Breast epithelium (tissue), 4 donors: ENCODE measurements at places on chromosomes 1 and 21. TPM values are rescaled to one million over a fixed set of nuclear protein-coding genes. Genes with fewer than 3 reads are reported as not detected.

NBPF19 gene
- total RNA-seq: 41.0 TPM

PPM1J gene
- total RNA-seq: 0.32 TPM

GBP3 gene
- total RNA-seq: 10.1 TPM

RGS8 gene
- total RNA-seq: not detected

DNA sequence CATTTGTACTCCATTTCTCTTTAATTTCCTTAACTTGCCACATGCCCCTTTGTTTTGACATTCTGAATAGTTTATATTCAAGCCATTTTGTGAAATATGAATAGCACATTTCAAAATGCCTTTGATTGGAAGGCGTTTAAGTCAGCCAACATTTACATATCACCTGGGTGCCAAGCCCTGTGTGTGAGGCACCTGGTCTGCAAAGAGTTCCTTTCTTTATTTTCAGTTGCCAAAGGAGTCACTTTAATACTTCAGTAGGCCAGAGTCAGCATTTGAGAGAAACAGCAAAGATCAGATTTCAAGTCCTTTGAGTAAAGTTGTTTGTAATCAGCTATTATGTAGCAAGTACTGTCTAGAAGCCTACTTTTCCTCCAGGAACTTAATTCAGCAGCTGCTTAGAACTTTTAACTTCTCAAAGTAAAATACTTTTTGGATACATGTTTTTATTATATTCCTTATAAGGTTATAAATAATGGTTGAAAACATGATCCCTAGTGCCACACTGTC is 70.8 kb downstream of the DTL start:
- H3K27me3 ChIP-seq: no peaks in the 10 kb centered on the region
- H3K4me1 ChIP-seq: no peaks in the 10 kb centered on the region
- no peak for DNase-seq
- H3K4me3 ChIP-seq: no peak overlapping the region
- no peak overlapping the region for H3K27ac ChIP-seq

GRCh38 chr1:11157394-11157793 is 31.8 kb upstream of the ANGPTL7 start:
- no peak overlapping the region for H3K4me3 ChIP-seq
- peaks cover 3% of the 10 kb centered on the region for H3K4me1 ChIP-seq
- H3K27ac ChIP-seq: peak overlapping the region; percentile 40
- DNase-seq: no peak
- H3K36me3 ChIP-seq: no peaks in the 10 kb centered on the region

DNA sequence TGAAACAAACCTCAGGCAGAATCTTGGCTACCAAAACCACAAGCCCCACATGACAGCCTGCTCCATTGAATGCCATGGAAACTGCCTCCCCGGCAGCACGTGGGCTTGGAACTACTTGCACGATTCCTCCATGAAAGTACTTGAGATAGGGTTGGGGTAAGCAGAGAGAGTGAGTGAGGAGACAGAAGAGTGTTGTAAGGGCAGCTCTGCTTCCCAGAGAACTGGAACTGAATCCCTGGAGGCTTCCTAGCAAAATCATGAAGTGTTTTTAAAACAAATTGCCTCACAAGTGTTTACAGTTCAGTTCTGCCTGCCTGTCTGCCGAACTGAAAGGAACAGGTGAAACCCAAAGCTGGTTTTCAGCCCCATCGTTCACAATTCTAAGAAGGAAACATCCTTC is 35.3 kb upstream of the DNASE2B start:
- no peaks in the 10 kb centered on the region for H3K4me1 ChIP-seq
- no peak for DNase-seq
- peak overlapping the region; percentile 42 for H3K27ac ChIP-seq
- H3K36me3 ChIP-seq: no peaks in the 10 kb centered on the region

DNA sequence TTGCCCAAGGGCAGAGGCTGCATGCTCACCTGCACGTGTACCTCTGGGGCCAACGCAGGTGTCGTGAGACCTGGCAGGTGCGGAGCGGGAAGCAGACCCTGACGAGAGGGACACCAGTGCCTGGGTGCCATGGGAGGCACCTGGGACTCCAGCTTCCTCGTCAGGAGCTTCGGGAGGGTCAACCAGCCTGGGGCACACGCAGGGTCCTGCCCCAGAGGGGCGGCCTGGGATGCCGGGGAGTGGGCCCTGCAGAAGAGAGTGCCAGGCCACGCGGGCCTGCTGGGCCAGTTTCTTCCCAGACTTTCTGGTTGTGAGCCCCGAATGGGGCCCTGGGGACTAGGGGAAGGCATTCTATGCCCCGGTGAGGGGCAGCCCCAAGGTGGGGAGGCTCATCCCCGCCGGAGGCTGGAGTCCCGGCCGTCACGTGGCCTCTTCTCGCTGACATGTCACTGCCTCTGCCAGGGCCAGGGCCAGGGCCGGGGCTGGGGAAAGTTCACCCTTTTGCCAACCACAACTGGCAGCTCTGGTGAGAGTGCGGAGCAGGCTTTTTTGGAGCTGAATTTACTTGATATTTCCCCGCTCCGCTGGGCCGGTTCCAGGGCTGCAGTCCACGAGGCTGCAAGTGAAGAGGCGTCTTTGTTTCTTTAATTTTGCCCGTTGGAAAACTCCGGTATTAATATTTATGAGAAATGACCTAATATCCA is 38.5 kb upstream of the ACTRT2 start:
- no peak overlapping the region for H3K4me3 ChIP-seq
- H3K4me1 ChIP-seq: no peaks in the 10 kb centered on the region
- H3K27me3 ChIP-seq: no peaks in the 10 kb centered on the region
- no peak for DNase-seq
- H3K27ac ChIP-seq: no peak overlapping the region
- no peaks in the 10 kb centered on the region for H3K36me3 ChIP-seq

DNA sequence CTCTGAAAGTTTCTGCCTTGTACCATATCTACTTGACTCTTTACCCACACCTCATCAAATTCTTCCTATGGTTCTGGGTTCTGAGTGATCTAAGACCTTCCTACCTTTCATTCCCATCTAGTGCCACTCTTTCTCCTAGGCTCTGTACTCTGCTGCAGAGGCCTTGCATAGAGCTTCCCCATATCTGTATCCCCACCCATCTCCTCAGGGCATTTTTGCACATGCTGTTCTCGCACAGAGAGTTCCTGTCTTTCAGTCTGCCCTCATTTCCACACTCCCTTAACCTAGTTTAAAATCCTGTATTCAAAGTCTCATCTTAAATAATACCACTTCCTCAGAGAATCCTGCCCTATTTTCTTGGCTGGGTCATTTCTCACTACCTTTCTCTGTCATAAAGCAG is 114.8 kb downstream of the HMCN1 start:
- no peak overlapping the region for H3K27ac ChIP-seq
- no peak for DNase-seq
- H3K27me3 ChIP-seq: no peaks in the 10 kb centered on the region
- H3K4me3 ChIP-seq: no peak overlapping the region
- H3K4me1 ChIP-seq: no peaks in the 10 kb centered on the region
- H3K36me3 ChIP-seq: no peaks in the 10 kb centered on the region

DNA sequence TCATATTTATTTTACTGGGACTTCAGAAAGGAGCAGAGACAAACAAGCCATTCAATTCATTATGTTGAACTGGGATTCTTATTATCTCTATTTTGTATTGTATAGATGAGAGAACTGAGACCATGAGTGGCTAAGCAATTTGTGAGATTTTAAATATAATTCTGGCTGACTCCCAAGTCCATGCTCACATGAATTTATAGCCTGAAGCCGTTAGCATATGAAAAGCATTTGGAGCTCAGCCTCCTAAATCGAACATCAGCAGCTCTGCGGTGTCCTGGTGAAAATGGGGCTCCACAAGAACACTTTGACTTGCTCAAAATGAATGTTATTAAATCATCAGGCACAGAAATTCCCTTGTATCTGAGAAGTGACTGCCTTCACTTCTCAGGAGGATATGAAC is 96.8 kb upstream of the DPT start:
- no peak overlapping the region for H3K4me3 ChIP-seq
- H3K4me1 ChIP-seq: no peaks in the 10 kb centered on the region
- no peaks in the 10 kb centered on the region for H3K27me3 ChIP-seq
- no peak for DNase-seq

GRCh38 chr1:23441446-23442148 is 17.0 kb upstream of the TCEA3 start:
- H3K27ac ChIP-seq: peak overlapping the region; percentile 48
- no peaks in the 10 kb centered on the region for H3K36me3 ChIP-seq
- H3K4me3 ChIP-seq: no peak overlapping the region
- no peaks in the 10 kb centered on the region for H3K27me3 ChIP-seq
- DNase-seq: no peak

GRCh38 chr1:203308328-203308922 is 3.1 kb downstream of the BTG2 start:
- peak overlapping the region; percentile 62 for H3K27ac ChIP-seq
- H3K36me3 ChIP-seq: no peaks in the 10 kb centered on the region
- H3K4me1 ChIP-seq: no peaks in the 10 kb centered on the region
- H3K27me3 ChIP-seq: no peaks in the 10 kb centered on the region
- DNase-seq: no peak
- H3K4me3 ChIP-seq: peak overlapping the region; percentile 73

DNA sequence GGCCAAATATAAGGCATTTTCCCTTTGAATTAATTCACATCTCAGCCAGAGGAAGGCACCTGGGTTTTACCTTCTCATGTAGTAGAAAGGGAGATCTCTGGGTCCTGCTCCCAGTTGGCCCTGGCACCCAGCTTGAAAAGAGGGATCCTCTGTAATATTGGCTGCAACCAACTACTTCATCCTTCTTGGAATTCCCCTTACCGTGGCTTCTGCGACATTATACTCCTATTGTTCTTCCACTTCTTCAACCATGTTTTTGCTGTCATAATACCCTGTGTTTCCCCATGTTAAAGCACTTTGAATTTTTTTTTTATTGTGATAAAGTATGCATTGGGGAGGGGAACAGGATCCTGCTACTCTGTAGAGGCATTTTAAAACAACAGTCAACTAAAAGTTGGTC is 26.8 kb downstream of the RNF220 start:
- no peak overlapping the region for H3K4me3 ChIP-seq
- no peaks in the 10 kb centered on the region for H3K4me1 ChIP-seq
- no peak overlapping the region for H3K27ac ChIP-seq
- DNase-seq: no peak

GRCh38 chr1:222769181-222769580 is 32.2 kb downstream of the FAM177B start:
- H3K4me1 ChIP-seq: no peaks in the 10 kb centered on the region
- no peak overlapping the region for H3K27ac ChIP-seq
- no peak for DNase-seq
- H3K36me3 ChIP-seq: no peaks in the 10 kb centered on the region

DNA sequence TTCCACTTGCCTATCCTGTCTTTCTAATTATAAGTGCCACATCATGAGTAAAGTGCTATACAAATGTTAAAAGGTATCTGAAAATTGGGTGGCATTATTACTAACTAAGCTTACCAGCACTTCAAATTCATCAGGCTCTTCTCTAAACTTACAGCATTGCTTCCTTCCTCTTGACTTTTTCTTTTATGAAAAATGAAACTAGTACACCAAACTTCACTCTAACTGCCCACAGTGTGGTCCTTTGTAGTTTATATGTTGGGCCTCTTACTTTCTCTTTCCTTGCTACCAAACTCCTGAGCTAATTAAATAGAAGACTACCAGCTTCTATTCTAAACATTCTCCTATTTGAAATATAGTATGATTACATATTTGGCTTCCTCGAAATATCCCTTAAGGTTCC is 81.8 kb downstream of the NOTCH2 start:
- no peaks in the 10 kb centered on the region for H3K4me1 ChIP-seq
- H3K4me3 ChIP-seq: no peak overlapping the region
- H3K27ac ChIP-seq: peak overlapping the region; percentile 52
- no peaks in the 10 kb centered on the region for H3K36me3 ChIP-seq
- H3K27me3 ChIP-seq: no peaks in the 10 kb centered on the region
- DNase-seq: no peak

- H3K27me3 ChIP-seq: no peaks in the 10 kb centered on the region
- no peak for DNase-seq
- no peaks in the 10 kb centered on the region for H3K36me3 ChIP-seq
Measured at GRCh38 chr1:89660224-89661061, 27.5 kb downstream of the LRRC8C start.

GRCh38 chr1:224880593-224881307 is 48.7 kb upstream of the DNAH14 start:
- no peaks in the 10 kb centered on the region for H3K36me3 ChIP-seq
- no peaks in the 10 kb centered on the region for H3K27me3 ChIP-seq
- no peak overlapping the region for H3K27ac ChIP-seq
- no peaks in the 10 kb centered on the region for H3K4me1 ChIP-seq

DNA sequence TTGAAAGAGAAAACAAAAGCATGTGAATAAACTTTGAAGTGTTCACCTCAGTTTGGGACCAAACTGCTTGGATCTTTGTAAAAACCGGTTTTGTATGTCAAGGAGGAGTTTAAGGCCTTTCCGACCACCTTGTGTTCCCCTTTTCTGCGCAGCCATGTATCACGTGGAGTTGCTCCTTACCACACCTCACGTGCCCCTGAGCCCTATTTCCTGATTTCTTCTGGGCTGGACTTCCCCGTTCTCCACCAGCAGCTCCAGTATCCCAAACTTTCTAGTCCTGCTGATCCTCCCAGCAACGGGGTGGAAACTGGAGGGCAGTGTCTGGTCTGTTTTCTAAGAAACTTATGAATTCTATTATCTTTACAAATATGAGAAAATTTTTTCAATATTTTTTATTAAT is 1.6 kb upstream of the SH3D21 start:
- no peaks in the 10 kb centered on the region for H3K4me1 ChIP-seq
- peak; percentile 16 for DNase-seq
- H3K4me3 ChIP-seq: no peak overlapping the region
- H3K27ac ChIP-seq: no peak overlapping the region
- no peaks in the 10 kb centered on the region for H3K27me3 ChIP-seq

DNA sequence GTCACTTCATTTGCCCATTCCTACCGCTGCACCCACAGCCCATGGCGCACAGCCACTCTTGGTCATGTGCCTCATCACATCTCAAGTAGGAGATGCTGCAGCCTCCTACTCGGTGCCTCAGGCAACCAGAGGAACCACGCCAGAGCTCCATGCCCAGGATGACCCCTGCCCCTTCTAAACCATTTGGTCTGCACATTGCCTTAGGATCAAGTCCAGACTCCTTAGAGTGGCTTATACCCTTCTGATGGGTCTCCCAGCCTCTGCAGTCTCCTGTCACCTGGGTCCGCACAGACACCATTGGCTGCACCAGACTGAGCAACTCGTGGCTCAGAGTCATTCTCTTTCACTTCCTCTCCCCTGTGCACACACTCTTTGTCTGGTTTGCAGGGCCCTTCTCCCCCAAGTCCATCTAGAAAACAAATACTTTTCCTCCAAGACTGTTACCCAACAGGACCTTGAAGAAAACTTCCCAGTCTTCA is 2.2 kb upstream of the ADORA3 start:
- no peak overlapping the region for H3K27ac ChIP-seq
- H3K36me3 ChIP-seq: no peaks in the 10 kb centered on the region
- peaks cover 5% of the 10 kb centered on the region for H3K4me1 ChIP-seq
- no peak overlapping the region for H3K4me3 ChIP-seq
- no peak for DNase-seq
- H3K27me3 ChIP-seq: no peaks in the 10 kb centered on the region

- no peak overlapping the region for H3K4me3 ChIP-seq
- no peak for DNase-seq
- no peak overlapping the region for H3K27ac ChIP-seq
- no peaks in the 10 kb centered on the region for H3K36me3 ChIP-seq
- no peaks in the 10 kb centered on the region for H3K4me1 ChIP-seq
Measured at GRCh38 chr1:70034403-70034802, 171.0 kb downstream of the LRRC40 start.

- no peaks in the 10 kb centered on the region for H3K27me3 ChIP-seq
- no peaks in the 10 kb centered on the region for H3K36me3 ChIP-seq
- no peak overlapping the region for H3K27ac ChIP-seq
- H3K4me3 ChIP-seq: no peak overlapping the region
- no peaks in the 10 kb centered on the region for H3K4me1 ChIP-seq
Measured at GRCh38 chr1:232589111-232589811, 40.7 kb downstream of the SIPA1L2 start.
